Fibroblast of skin of scalp (primary cell): ENCODE measurements at places on chromosomes 5 and 9.

GRCh38 chr9:137665697-137666512, 47.1 kb downstream of the EHMT1 start:
- DNase-seq: peak; percentile 60

- no peak for DNase-seq
Observed at GRCh38 chr5:142627383-142628217, 58.3 kb downstream of the FGF1 start.

- no peak for DNase-seq
Observed at GRCh38 chr5:9431496-9432258, 114.2 kb downstream of the SEMA5A start.

GRCh38 chr9:7123743-7124142, 366.0 kb downstream of the KDM4C start:
- DNase-seq: no peak

DNA sequence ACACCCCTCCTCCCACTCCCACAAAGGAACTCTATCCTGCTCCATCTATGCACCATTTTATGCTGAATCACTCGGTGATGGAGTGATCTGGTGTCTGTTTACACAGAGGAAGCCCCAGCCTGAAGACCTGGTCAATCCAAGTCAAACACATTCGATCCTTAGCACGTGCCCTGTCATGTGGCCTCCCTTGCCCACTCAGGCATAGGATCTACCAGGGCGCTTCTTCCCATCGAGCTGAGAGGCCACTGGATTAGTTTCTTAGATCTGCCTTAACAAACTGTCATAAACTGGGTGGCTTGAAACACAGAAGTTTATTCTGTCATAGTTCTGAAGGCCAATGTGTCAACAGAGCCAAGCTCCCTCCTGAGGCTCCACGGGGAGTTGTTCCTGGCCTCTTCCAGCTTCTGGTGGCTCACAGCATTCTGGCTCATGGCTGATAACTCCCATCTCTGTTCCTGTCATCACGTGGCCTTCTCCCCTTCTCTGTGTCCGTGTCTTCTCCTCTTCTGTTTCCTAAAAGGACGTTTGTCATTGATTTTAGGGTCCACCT, 34.2 kb downstream of the FOXI1 start:
- DNase-seq: no peak

GRCh38 chr5:142511358-142511757, 174.5 kb downstream of the FGF1 start:
- no peak for DNase-seq

DNA sequence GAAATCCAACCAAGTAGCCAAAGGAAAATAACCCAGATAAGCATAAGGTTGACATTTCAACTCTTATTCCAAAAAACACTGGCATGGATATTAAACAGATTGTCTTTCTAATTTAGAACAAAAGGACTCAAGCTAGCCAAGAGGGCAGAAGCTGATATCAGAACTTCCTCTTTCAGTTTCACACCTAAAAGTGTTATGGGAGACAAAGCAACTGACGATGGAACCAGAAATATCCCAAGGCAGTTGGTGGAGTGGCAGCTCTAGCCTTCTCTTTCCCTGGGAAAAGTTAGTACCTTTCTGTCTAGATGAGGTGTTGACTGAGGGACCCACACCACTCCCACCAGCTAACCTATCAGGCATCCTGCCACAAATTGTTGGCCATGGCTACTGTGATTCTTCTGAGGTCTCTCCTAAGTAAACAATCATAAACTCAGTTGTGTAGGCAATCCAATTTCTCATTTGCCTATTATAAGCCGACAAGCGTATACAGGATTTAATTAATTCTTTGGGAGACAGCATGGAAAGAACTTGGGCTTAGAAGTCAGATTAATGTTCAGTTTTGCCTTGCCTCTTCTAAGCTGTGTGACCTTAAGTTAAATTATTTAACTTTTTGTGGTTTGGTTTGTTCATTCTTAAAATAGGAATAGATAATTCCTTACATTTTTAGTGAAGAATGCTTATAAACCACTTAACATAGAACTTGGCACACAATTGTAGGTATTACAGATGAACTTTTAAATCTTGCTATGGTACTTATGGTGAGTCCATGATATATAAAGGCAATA, 110.9 kb upstream of the ADAMTSL1 start:
- DNase-seq: peak; percentile 82

DNA sequence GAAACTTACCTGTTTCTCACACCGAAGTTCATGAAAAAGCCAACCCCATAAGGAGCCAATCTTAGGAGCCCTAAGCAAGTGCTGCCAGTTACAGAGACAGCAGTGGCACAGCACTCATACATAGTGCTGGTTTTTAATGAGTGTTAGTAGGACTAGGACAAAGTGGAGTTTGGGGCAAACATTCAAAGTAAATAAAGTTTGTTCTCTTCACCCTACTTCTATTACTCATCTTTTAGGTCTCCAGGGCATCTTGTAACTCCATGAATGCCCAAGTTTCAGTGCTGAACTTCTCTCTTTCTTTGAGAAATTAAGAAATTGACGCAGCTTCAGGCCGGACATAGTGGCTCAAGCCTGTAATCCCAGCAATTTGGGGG, 584.7 kb downstream of the EBF1 start:
- DNase-seq: no peak

- DNase-seq: no peak
Observed at GRCh38 chr5:59346982-59347381, 546.5 kb downstream of the PDE4D start.

DNA sequence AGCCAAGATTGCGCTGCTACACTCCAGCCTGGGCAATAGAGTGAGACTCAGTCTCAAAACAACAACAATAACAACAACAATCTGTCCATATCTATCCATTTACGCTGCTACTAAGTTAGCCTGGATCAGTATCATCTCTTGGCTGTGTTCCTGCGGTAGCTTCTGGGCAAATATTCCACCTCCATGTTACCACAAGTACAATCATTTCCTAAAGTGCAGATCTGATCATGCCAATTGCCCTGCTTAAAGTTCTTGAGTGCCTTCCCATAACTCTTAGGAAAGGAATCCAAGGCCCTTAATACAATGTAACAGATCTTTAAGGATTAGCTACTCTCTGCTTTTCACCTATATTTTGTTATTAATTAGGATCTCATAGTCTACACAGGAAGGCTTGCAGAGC, 15.4 kb upstream of the PPP2R2B start:
- no peak for DNase-seq

GRCh38 chr9:4277531-4277991, 22.3 kb downstream of the GLIS3 start:
- DNase-seq: peak; percentile 47

- DNase-seq: peak; percentile 91
Observed at GRCh38 chr5:90055831-90056328, 353.7 kb downstream of the CETN3 start.

DNA sequence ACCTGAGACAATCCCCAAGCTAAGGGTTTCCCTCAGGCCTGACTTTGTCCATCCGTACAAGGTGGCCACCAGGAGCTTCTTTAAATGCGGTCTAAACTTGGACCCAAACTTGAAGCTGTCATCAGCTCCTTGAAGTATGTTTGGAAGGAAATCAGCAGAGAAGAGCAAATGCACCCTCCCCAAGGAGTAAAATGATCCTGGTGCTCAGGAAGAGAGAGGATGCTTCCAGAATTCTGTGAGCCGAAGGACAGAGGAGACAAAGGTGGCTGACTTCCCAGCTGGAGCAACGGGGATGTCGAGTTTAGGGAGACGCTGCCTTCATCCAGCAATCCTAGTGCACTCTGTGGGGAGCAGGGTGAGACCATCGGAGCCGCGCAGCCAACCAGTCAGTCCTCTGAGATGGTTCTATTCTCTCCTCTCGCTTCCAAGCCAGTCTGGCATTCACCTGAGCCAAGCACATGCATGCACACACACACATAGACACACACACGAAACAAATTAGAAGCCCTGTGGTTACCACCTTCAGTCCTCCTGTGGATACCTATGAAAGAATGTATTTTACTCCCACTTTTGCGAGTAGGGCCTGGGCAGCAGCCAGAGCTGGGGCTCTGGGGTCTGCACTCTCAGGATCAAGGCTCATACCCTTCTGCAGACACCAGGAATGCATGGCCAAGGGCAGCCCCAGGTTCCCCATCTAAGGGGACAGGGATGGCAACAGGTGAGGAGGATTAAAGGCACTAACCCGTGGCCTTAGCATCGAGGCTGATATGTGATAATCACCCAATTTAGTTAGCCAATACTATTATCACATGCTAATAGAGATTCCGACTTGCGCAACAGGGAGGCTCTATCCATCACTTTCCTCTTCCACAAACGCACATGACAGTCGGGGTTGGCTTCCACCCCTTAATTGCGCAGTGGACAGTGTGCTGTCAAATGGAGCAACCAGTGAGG, 75.8 kb downstream of the GTF3C4 start:
- DNase-seq: no peak

DNA sequence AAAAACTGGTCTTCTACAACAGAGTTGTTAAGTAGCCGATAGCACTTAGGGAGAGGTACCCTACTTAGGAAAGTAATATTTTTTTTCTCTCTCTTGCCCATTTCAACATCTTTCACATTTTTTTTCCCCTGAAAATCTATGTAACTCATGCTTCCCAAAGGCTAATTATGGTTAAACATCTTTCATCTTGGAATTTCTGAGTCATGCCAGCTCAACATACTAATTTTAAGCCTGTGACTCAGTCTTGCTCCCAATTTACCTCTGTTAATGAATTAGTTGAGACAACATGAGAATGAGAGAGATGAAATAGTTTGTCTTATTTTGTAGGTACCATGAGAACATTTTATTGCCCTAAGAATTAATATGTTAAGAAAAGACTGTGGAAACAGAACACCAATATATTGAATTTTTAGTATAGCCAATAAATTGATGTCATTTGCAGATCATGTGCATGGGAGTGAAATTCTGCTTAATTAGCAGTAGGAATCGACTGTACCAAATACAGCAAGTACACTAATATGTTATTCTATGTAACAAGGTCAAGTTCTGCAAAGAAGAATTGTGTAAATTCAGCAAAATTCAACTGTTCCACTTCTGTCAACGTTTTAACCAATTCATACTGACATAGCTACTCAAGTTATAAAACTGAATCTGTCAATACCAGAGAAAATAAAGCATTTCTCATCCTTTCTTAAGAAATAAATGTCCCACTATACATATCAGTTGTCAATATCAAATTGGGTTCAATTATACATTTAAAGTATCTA, 550.0 kb downstream of the PTPRD start:
- peak; percentile 61 for DNase-seq

GRCh38 chr9:33130961-33131789, 36.0 kb downstream of the B4GALT1 start:
- DNase-seq: no peak

DNA sequence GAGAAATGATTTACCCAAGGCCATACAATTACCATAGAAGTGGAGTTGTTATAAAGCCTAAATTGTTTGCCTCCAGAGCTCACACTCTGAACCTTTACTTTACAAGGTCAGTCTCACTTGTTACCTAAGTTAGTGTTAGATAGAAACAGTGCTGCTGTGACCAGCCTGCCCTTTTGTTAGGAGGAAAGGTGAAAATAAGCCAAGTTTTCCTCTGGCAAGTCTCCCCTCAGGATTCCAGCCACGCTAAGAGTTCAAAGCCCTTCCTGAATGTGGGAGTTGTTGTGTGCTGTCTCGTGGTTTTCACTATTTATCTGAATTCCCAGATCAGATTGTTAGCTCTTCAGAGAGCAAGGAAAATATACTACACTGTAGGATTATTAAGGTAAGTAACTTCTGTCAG, 260.0 kb downstream of the SGCD start:
- DNase-seq: no peak

GRCh38 chr5:77990020-77990419, 213.9 kb upstream of the TBCA start:
- no peak for DNase-seq

DNA sequence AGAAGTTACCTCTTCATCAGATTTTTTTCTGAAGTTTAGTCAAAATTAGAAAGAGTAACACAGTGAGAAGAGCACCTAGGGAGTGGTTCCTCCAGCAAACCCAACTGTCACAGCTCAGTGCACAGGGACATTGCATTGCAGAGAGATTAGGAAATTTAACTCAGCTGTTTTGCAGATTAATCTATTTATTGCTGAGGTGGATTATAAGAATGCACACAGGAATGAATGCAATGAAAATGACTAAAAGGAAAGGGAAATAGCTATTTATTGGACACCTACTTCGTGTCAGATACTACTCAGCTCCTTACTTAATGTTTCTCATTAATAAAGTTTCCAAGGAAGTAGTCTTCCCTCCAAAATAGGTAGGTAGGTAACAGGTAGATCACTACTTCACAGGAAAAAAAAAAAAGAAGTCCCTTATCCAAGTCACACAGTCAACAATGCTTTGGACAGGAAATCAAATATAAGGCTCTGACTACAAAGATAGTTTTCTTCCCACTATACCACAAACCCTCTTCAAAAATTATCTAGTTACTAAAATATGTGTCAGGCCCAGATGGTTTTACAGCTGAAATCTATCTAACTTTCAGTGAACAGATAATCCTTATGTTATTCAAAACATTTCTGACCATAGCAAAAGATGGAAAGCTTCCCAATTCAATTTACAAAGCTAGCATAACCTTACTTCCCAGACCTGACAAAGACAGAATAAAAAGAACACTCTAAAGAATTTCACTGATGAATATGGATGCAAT, 442.2 kb upstream of the MPDZ start:
- DNase-seq: peak; percentile 85

GRCh38 chr9:125758986-125759763, 12.0 kb downstream of the PBX3 start:
- DNase-seq: no peak

GRCh38 chr9:88818495-88819201, 172.6 kb upstream of the S1PR3 start:
- peak; percentile 86 for DNase-seq

GRCh38 chr5:76113103-76113502, 29.9 kb downstream of the SV2C start:
- no peak for DNase-seq

DNA sequence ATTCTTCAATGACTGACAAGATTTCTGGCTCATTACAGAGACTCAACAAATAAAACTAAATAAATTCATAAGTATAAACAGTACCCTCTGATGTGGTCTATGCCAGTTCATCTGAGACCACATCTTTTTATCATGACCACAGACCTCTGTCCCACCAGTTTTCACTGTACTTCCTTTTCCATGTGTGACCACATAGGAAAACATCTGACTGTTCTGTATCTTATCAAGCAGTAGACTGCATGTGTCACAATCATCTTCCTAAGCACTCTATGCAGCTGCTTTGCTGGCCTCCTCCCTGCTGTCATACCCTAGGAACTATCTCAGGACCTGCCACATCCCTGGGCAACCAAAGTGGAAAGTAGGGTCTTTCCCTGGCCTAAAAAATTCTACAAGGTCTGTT, 205.0 kb upstream of the ZNF462 start:
- no peak for DNase-seq

DNA sequence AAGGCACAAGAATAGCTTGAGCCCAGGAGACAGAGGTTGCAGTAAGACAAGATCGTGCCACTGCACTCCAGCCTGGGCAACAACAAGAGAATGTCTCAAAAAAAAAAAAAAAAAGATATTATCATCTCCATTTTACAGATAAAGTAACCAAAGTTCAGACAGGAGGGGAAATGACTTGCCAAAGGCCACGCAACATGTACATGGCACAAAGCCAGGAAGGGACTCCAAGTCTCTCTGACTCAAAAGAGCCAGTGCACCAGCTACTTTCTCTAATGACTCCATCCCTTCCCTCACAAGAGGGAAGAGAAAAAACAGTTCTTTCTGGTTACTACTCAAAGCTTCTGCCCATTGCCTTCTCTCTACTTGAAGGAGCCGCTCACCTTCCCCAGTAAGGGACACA, 34.1 kb downstream of the SIL1 start:
- no peak for DNase-seq
